GM04503 (cell line): ENCODE measurements at places on chromosomes 1 and 21.

DNA sequence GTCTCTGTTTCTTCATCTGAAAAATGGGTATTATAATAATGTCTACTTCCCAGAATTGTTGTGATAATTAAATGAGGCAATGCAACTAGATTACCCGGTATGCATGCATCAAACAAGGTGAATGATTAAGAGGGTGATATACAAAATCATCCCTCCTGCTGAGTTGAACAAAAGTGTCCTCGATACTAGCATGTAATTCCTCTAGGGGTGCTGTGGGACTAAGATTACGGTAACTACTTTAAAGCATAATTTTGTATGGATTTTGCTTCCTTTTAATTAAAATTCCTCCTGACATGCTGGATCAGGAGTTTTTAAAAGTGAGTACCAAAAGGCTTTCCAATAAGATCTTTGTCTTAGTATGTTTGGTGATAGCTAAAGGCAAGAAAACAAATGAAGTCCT is 98.7 kb upstream of the PRMT6 start:
- no peak for DNase-seq

GRCh38 chr1:18294437-18295176 is 186.1 kb upstream of the KLHDC7A start:
- no peak for DNase-seq

GRCh38 chr1:61641578-61642336 is 83.2 kb downstream of the TM2D1 start:
- peak; percentile 7 for DNase-seq

GRCh38 chr1:203163891-203164635 is 11.6 kb downstream of the MYBPH start:
- DNase-seq: no peak

- DNase-seq: no peak
Measured at GRCh38 chr1:218916720-218917119, 257.0 kb upstream of the LYPLAL1 start.
